ENCODE measurements at places on chromosomes 2 and 18. TPM values are rescaled to one million over a fixed set of nuclear protein-coding genes. Genes with fewer than 3 reads are reported as not detected.

ZNF514 gene
- total RNA-seq: 11.0 TPM

CHRNG gene
- total RNA-seq: not detected

DGUOK gene
- 89.1 TPM for total RNA-seq

LYG2 gene
- not detected for total RNA-seq

RAPGEF4 gene
- total RNA-seq: 1.3 TPM

PUS10 gene
- 8.5 TPM for total RNA-seq

DCDC2C gene
- total RNA-seq: not detected

COL6A3 gene
- total RNA-seq: 13.6 TPM

ZSWIM2 gene
- not detected for total RNA-seq

CRYGD gene
- total RNA-seq: not detected

DNA sequence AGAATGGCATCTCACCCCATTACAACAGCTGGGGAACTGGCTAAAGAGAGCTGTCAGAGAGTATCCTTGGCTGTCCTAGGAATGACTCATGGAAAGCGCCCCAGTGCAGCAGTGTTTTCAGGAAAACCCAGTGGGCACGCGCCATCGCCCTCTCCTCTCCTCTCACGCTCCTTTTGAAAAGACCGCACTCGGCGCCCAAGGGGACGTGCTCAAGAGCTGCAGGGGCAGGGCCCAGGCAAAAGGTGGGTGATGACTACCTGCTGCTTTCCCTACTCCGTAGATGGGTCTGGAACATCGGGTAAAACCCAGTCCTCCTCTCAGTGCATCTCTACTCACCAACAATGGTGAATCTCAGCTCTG lies 68.1 kb downstream of the EMILIN2 start:
- no peak for DNase-seq

DNA sequence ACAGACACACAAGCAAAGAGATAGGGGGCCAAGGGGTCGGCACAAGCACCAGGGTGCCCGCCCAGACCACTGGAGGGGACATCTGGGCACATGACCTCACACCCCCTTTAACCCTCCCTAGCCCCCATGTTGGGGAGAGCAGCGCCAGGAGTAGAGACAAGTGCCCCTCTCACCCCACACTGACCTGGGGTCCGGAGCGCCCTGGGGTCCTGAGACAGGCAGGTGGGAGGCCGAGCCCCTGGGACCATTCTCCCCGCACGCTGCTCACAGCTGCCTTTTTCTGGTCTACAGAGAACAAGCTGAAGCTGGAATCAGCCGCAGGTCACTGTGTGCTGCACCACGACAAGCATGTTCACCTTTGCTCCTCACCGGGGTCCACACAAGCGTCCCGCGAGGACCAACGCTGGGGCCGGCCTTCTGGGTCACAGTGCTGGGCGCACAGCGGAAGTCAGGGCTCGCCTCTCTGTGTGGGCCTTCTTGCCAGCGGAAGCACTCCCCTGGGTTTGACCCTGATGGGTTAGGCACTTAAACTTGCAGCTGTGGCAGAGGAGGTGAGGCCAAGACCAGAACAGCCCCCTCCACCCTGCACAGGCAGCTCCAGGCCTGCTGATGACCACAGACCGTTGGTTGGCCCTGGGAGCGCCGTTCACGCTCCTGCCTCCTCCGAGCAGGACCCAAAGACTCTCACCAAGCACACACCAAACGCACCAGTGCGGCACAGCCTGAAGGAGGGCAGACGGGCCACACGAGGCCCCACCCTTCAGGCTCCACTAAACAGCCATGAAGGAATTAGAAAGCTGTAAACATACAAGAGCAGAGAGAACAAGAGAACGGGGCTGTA lies 275.3 kb downstream of the EIPR1 start:
- no peak for DNase-seq

- no peak for DNase-seq
Measured at GRCh38 chr18:67400502-67401117, 115.9 kb downstream of the DSEL start.

DNA sequence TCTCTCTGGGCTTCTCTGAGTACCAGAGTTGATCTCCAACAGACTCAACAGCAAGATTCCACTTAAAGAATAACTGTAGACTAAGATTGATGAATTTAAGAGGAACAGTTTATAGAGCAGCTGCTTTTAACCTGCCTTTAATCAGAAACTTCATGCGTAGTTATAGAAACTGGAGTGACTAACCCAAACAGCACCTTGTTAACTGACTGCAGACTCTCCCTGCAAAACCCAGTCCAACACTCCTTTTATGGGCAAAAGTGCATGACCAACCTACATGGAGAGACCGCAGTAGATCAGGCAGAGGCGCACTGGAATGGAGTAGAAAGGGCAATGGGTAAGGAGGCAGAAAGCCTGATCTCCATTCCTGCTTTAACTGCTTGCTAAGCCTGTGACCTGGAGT lies 110.6 kb downstream of the NRP2 start:
- no peak for DNase-seq

DNA sequence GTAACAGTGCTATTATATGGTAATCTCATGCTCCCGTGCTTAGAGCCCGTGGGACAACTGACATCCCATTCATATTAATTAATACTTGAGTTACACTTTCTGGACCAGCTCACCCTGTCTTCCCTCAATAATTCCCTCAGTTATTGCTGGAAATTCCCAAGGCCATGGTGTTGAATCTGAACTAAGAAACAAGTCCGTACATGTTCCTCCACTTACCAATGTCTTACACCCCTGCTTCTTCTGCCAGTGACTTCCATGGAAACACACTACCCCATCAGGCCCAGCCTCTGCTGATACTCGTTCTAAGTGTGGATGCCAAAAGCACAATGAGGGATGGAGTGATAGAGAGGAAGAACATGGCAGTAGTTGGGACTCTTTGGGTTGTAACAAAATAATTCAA lies 193.7 kb downstream of the RND3 start:
- DNase-seq: no peak

GRCh38 chr2:59182249-59182648 lies 941.1 kb upstream of the FANCL start:
- DNase-seq: no peak

- DNase-seq: no peak
Measured at GRCh38 chr2:160062292-160063005, at the start of gene PLA2R1. Gene PLA2R1, minus strand, starts transcription at chr2:160062615. Its CDS starts 212 bp downstream, at chr2:160062403.

GRCh38 chr2:137980459-137980858 lies 16.2 kb downstream of the HNMT start:
- no peak for DNase-seq

- DNase-seq: no peak
Measured at GRCh38 chr2:226660526-226660925, 139.1 kb downstream of the IRS1 start.

DNA sequence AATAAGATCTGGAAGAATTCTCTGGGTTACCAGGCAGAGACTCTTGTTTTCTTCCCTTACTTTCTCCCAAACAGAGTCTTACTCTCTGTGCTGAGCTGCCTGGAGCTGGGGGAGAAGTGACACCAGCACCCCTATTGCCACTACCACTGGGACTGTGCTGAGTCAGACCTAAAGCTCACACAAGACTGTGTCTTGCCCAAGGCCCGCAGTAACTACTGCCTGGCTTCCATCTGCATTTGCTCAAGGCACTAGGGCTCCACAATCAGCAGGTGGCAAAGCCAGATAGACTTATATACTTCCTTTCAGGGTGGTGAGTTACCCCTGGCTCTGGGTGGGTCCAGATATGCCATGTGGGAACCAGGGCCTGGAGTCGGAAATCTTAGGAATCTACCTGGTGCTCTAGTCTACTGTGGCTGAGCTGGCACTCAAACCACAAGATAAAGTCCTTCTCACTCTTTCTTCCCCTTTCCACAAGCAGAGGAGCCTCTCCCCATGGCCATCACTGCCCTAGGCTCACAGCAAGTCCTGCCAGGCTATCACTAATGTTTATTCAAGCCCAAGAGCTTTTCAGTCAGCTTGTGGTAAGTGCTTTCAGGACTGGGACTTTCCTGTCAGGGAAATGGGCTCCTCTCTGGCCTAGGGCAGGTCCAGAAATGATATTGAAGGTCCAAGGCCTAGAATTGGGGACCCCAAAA lies 27.6 kb upstream of the SERPINB2 start:
- no peak for DNase-seq

- no peak for DNase-seq
Measured at GRCh38 chr2:188969651-188970050, 4.5 kb upstream of the COL3A1 start.

GRCh38 chr2:73993778-73994177 lies 9.1 kb downstream of the TET3 start:
- DNase-seq: no peak

DNA sequence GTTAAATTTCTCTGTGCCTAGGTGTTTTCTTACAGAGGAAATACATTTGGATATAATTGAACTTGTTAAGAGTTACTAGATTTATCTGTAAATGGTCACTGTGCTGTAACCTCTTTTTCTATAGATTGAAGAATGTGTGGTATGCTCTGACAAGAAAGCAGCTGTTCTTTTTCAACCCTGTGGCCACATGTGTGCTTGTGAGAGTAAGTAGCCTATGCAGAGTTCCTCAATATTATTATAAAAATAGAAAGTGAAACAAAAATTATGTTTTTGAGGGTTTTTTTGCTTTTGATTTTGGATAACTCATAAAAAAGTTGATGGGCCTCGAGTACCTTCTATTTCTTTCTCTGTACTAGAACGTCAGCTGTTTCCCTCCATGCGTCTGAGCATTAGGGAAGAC lies 112.4 kb downstream of the MIB1 start:
- DNase-seq: no peak

DNA sequence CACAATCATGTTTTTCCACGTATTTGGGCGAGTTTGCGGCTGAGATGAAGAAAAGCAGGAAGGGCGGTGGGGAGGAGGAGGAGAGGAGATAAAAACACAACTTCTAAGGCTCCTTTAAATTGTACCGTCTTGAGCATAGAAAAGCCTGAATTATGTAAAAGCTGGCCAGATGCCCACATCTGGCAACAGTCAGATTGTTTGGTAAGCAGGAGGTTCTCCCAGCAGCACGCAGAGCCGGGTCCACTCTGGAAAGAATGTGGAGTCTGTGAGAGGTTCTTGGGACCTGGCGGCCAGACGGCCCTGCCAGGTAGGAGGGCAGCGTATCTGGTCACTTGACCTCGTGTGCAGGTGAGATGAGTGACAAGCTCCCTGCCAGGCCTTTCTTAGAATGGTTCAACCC lies 215.3 kb upstream of the APCDD1 start:
- DNase-seq: no peak

DNA sequence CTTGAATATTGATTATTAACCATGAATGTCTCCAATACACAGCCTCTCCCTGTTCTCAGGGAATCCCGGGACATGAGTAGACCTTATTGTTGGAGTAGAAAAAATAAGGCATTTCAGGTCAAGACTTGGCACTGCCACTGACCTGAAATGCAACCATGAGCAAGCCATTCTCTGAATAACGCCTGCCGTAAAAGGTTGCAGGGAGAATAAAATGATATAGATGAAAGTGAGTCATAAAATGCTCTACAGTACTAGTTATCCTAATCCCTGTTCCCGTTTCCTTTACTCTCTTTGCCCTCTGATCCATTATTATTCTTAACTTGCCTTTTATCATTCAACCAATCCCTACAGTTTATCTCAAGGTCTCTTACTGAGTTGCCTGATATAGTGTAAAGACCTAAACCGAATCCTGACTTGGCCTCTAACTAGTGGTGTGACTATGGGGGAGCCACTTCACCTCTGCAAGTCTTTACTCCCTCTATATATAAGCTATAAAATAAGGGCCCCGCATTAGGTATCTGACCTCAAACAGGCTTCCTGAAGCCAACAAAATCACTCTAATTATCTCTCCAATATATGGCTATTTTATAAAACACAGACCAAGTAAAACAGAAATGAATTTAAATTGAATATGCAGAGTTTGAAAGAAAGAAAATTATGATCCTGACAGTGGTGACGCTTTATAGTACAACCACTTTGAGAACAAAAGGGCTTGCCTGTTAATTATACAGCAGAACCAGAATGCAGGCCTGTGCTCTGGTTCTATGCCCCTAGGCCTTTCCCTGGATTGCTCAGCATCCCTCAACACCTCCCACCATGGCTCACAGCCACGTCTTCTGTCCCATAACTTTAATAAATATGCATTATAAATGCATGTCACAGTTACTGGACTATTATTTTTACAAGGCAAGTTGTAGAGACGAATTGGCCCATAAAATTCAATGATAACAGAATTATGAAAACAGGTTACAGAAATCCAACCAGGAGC lies 183.1 kb downstream of the STK39 start:
- DNase-seq: no peak

DNA sequence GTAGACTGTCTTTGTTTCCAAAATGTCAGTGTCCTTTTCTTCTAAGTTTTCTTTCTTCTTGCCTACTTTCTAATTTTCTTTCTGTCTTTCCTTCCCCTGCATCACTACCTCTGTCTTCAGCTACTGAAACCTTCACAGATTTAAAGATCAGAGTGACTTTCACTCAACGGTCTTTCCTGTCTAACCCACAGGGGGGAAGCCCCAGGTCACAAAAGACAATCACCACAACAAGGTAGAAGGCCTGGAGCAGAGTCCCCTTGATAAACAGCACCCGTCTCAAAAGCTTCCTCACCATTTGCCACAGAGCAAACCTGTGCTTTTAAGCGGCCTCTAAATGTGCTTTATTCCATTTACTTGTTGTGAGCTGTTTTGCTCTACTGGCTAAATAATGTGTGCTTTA lies 665.4 kb downstream of the BCL11A start:
- peak; percentile 50 for DNase-seq

DNA sequence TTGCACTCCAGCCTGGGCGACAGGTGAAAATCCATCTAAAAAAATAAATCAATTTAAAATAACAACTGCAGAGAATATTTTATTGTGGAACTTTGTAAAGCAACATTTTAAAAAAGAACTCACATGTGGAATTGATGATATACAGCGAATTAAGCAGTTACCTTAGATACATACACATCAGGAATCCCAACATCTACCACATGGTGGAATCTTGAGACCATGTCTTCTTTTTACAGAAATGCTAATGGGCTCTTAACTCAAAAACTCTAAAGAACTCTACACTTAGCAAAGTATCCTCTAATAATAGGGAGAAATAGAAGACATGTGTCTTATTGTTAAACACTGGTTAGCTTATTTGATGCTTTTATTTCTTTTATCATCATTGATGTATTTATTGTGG lies 373.6 kb downstream of the CDH7 start:
- no peak for DNase-seq

DNA sequence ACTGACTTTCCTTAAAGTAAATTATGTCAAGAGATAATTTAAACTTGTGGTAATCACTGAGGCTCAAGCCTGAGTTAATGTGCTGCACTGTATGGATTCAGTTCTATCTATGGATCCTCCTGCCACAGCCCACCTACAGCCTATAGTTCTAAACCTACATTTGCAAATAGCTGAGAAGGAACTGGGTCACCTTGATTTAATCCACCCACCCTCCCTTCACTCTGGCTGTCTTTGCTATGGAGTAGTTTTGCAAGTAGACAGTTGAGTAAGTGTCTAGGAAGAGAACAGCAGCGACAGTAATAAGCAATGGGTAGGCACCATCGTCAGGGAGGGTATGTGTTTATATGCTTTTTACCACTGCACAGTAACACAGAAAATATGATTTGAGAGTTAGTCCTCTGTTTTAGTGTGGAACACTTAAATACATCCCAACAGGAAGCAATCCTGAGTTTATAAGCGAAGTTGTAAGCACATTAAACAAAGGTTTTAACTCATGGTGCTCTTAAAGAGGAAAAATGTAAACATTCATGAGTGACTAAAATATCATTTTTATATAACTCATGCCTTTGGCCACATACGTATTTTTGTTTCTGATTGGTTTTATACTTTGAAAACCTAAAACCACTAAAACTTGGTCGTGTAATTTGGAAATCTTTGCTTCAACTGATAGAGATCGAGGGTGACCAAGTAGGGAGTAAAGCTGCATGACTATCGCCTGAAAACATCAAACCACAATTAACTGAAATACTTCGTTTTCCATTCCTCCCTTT lies 36.3 kb upstream of the CHRNA1 start:
- DNase-seq: no peak

Data from activated naive CD4-positive, alpha-beta T cell treated with anti-CD3 and anti-CD28 coated beads, Interleukin-2, amount 50 U/mL, for 72 hours (primary cell).